ENCODE measurements at places on chromosomes 16 and 17. TPM values are rescaled to one million over a fixed set of nuclear protein-coding genes. Genes with fewer than 3 reads are reported as not detected.

The SYT17 gene
- total RNA-seq, result not detected

GRCh38 chr16:12087901-12088421 lies 111.4 kb downstream of the SNX29 start:
- peaks cover 12% of the 10 kb centered on the region for H3K4me1 ChIP-seq
- no peak overlapping the region for H3K4me3 ChIP-seq
- no peak overlapping the region for H3K27ac ChIP-seq
- H3K27me3 ChIP-seq, result no peaks in the 10 kb centered on the region
- peaks cover 4% of the 10 kb centered on the region for H3K36me3 ChIP-seq

DNA sequence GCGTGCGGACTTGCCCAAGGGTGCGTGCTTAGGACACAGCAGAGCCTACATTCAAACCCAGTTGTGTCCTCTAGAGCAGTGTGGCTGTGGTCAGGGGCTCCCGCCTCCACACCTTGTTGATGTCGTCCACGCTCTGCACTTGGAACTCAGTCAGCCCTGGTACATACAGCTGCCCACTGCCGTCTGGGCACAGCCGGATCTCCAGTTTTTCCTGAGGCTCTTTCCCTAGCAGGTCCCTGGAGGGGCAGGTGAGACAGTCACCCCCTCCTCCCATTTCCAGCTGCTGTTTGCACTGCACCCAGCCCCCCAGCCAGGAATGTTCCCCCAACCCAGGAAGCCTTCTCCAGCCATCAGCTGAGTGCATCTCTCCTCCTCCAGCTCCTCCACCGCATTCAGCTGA lies 25.7 kb downstream of the KATNB1 start:
- DNase-seq, result no peak
- peaks cover 8% of the 10 kb centered on the region for H3K4me1 ChIP-seq
- H3K27me3 ChIP-seq, result no peaks in the 10 kb centered on the region
- peaks cover 59% of the 10 kb centered on the region for H3K36me3 ChIP-seq
- H3K27ac ChIP-seq, result no peak overlapping the region

- H3K4me1 ChIP-seq, result no peaks in the 10 kb centered on the region
- H3K4me3 ChIP-seq, result no peak overlapping the region
- peaks cover 12% of the 10 kb centered on the region for H3K27me3 ChIP-seq
- H3K27ac ChIP-seq, result no peak overlapping the region
- DNase-seq, result no peak
Observed at GRCh38 chr17:2549392-2550211, 37.9 kb upstream of the METTL16 start.

DNA sequence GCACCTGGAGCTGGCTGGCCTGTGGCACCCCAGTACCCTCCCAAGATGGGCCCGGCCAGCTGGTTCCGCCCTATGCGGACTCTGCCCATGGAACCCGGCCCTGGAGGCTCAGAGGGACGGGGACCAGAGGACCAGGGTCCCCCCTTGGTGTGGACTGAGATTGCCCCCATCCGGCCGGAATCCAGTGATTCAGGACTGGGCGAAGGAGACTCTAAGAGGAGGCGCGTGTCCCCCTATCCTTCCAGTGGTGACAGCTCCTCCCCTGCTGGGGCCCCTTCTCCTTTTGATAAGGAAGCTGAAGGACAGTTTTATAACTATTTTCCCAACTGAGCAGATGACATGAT lies 12.0 kb downstream of the TBX21 start:
- DNase-seq, result no peak
- no peak overlapping the region for H3K27ac ChIP-seq
- no peaks in the 10 kb centered on the region for H3K4me1 ChIP-seq

DNA sequence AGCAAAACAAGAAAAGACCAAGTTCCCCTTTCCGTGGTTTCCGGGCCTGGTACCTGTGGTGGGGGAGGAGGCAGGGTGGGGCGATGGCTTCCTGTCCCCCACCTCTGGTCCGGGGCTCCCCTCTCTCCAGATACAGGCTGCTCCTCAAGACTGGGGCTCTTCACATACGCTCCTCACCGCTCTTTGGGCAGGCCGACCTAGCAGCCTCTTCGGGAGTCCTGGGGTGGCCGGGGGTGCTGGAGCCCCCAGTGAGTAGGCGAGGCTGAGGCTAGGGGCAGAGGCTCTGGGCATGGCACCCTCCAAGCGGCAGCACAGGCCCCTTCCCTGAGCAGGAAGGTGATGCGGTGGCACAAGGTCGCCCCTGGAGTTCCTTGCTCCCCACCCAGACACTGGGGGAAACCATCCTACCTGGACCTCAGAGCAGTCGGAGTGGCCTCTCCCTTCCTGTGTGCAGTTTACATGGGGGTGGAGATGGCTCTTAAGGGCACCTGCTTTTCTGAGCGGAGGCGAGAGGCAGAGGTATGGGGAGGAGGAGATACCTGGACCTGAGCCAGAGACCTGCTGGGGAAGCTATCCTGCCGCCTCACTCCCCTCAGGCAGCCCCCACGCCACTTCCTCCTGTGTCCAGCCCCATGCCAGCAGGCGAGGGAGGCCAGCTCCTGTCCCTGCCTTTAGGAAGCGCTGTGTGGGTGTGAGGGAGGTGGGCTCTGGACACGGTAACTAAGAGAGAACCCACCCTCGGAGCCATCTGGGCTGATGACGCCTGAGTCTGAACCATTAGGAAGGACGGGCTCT lies 891 bp downstream of the CORO1A start:
- DNase-seq, result no peak
- H3K27me3 ChIP-seq, result no peaks in the 10 kb centered on the region
- no peak overlapping the region for H3K27ac ChIP-seq
- H3K4me3 ChIP-seq, result no peak overlapping the region
- peaks cover 2% of the 10 kb centered on the region for H3K4me1 ChIP-seq
- H3K36me3 ChIP-seq, result peaks cover 1% of the 10 kb centered on the region

The HYDIN gene
- total RNA-seq, result 0.18 TPM

DNA sequence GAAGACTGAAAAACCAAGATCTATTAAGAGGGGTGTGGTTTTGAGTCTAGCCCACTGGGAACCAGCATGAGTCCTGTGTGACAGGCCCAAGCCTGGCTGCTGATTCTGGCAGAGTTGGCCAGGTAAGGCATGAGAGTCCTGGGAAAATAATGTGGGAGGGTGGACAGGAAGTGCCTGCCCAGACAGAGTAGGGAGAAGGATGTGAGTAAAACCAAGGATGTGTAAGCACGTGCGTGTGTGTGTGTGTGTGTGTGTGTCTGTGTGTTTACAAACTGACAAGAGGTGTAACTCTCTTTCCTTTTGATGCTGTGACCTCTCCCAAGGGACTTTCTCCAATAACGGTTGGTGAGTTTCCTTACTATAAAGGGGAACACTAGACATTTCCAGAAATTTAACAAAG lies 15.6 kb upstream of the TEX2 start:
- no peak overlapping the region for H3K27ac ChIP-seq
- no peak overlapping the region for H3K4me3 ChIP-seq
- peaks cover 3% of the 10 kb centered on the region for H3K27me3 ChIP-seq

The CSH1 gene
- total RNA-seq, result not detected

The SRCAP gene
- total RNA-seq, result 4.5 TPM

The FNDC8 gene
- not detected for total RNA-seq

The MLKL gene
- total RNA-seq, result 4.5 TPM
